ENCODE measurements at places on chromosomes 5 and 9.
A peak's percentile ranks its signal among the peaks of the same experiment; 100 is the strongest.

DNA sequence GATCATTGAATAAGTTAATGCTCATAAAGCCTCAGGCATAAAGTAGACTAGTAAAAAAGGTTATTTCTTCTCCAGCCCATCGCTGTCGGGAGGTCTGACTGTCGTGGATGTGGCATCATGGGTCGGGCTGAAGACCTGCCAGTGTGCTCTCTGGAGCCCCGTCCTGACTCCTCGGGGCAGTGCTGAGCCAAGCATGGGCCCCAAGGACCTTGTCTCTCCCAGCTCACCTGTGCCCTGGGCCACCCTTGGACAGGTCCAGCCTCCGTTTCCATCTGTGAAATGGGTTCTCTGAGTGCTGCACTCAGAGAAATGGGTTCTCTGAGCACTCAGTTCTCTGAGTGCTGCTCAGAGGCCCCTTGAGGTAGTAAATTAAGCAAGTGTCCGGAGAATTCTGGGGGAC lies 269.0 kb downstream of the GADD45G start:
- DNase-seq, result no peak

DNA sequence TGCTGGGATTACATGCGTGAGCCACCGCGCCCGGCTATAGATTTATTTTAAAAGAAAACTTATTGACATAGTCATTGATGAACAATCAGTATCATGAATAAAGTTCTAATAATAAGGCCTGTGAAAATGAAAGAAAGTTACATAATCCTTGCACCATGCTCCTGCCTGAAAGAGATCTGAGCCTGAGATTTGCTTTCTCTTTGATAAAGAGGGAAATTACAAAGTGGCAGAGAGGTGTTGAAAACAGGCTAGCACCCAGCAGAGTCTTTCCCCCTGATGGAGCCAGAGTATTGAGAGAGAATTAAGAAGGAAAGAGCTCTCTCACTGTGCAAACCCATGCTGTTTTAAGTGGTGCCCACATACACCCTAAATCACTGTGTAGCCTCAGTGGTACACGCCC lies 37.2 kb downstream of the SLC6A7 start:
- DNase-seq, result no peak

DNA sequence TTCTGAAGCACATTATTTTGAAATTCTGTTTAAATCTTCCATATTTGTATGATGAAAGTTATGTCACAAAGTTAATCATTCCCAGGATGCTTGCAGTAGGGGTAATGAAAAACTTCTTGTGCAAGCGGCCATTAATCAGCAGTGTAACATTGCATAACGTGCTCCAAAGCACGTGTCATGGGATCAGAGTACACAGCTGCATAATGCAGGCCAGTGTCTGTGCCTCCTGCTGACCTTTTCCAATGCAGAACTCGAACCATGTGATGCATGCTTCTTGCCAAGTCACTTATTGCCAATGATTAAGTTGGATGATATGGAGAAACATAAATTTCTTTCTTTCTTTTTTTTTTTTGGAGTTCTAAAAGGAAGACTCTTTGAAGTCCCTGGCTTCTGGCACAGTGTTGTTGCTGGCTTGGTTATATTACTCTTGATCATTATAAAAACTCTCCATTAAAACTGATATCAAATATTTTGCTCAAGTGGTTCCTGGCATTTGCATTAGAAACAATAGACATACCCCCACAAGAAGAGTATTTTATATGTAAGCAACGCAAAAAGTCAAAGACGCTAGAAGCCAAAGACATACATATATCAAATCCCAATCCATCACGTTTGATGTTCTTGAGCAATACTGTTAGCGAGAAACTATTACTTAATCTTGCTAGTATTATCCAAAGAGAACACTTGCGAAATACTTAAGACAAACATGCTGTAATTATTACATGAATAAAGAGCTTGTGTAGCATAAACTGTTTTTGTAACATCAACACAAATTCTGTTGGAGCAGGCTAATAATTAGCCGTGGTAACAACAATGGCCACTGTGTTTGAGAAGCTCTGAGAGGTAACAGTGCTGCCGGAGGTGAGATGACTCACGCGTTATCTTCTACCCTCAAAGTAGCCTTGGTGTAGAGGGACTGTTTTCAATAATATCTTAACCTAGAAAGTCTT lies 164.2 kb downstream of the AUH start:
- DNase-seq, result no peak

DNA sequence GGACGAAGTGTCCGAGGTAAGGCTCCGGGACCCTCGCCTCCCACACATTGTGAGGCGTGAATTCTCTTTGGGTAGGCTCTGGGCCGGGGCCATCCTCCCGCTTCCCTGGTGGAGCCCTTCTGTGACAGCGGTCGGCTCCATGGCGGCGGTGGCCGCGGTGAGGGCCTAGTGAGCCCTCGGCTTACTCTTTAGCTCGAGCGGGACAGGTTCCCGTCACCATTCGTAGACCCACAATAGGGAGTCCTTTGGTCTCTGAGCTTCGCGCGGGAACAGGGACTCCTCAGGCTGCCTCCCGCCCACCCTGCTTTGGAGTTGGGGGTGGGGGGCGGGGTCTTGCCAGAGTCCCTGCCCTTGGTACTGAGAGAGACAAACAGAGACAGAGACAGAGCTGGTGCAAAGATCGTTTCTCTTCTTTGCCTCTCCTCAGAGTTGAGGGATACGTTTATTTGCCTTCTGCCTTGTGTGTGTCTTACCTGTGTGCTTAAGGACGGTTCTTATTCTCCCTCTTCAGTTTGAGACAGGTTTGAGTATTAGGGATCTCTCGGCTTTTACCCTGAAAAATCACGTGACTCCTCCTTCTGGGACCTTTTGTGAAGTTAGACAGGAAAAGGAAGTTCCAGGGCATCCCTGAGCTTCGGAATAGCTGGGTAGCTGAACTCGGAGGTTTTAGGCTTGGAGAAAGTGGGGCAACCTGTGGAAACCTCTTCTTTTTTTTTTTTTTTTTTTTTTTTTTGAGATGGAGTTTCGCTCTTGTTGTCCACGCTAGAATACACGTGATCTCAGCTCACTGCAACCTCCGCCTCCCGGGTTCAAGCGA lies 833 bp downstream of the ANKHD1 start:
- peak; percentile 56 for DNase-seq

DNA sequence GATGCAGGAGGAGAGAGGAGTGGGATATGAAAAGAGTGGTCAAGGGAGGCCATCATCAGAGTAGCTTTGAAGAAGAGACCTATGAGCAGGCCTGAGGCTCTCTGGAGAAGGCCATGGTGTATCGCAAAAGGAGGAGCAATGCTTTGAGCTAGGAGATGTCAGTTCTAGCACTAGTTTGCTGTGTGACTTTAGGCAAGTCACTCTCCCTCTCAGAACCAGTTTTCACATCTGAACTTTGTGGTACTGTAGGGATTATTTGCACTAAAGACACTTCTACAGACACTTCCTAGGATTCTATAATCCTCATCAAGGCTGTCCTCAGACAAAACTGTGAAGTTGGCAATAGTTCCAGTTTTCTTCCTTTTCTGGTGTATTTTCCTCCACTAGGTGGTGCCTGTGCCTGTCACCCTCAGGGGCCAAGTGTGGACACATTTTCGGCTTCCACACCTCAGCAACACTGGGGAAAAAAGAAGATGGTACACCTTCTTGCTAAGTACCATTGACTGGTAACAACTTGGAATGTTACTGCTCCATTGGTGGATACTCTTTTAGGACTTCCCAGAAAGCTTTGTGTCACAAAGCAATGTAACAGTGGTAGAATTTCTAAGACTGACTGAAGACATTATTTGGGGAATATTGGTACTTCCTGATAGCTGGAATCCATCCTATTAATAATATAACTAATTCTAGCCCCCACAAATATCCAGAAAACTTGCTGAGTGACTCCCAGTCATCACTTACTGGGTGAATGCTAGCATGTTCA lies 9.9 kb downstream of the PAPPA start:
- DNase-seq, result no peak

GRCh38 chr5:31741496-31741895 lies 102.6 kb downstream of the PDZD2 start:
- no peak for DNase-seq

DNA sequence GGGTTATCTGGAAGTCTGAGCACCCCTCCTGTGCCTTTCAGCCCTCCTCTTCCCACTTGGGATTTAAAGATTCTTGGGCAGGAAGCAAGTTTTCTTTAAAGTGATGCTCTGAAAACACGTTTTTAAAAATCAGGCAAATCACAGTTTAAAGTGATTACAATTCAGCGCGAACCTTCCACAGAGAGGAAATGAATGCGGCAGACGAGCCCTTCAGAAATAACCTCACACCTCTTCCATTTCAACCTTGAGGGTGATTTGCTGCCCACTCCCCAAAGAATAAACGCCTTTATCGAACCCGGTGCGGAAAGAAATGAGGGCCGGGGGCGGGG lies 2.3 kb upstream of the EFNA5 start:
- no peak for DNase-seq

- no peak for DNase-seq
Observed at GRCh38 chr5:91076138-91076537, 307.0 kb downstream of the ARRDC3 start.

- DNase-seq, result no peak
Observed at GRCh38 chr5:135442431-135443160, 4.6 kb downstream of the DCANP1 start.

- no peak for DNase-seq
Observed at GRCh38 chr9:70451765-70452164, 37.3 kb upstream of the KLF9 start.

GRCh38 chr9:109383356-109383755 lies 62.5 kb upstream of the EPB41L4B start:
- no peak for DNase-seq

DNA sequence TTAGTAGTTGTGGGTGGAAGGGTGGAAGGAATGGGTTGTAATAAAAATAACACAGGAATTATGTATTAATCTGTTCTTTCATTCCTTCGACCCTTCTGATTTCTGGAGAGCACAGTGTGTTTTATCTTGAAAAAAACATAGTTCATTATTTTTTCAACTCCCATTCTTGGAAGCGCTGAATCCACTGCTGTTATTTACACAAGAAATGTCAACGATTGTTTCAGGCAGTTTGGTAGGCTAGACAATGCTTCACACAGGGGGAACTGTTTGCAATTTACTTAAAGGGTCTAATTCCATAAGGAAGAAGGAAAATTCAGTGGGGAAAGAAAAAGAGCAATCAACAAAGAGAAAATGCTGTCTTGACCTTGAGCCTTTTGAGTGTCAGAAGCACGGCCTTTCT lies 142.9 kb downstream of the TLE1 start:
- no peak for DNase-seq

- no peak for DNase-seq
Observed at GRCh38 chr5:138502121-138502520, 36.8 kb downstream of the EGR1 start.

DNA sequence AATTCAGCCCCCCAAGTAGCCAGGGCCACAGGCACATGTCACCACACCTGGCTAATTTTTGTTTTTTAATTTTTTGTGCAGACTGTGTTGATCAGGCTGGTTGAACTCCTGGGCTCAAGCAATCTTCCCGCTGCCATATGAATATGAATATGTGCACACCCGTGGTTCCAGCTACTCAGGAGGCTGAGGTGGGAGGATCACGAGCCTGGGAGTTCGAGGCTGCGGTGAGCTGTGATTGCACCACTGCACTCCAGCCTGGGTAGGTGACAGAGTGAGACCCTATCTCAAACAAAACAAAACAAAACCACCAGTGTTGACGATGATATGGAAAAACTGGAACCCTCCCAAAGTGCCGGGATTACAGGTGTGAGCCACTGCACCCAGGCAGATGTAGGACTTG lies 32.0 kb downstream of the EHMT1 start:
- DNase-seq, result no peak

DNA sequence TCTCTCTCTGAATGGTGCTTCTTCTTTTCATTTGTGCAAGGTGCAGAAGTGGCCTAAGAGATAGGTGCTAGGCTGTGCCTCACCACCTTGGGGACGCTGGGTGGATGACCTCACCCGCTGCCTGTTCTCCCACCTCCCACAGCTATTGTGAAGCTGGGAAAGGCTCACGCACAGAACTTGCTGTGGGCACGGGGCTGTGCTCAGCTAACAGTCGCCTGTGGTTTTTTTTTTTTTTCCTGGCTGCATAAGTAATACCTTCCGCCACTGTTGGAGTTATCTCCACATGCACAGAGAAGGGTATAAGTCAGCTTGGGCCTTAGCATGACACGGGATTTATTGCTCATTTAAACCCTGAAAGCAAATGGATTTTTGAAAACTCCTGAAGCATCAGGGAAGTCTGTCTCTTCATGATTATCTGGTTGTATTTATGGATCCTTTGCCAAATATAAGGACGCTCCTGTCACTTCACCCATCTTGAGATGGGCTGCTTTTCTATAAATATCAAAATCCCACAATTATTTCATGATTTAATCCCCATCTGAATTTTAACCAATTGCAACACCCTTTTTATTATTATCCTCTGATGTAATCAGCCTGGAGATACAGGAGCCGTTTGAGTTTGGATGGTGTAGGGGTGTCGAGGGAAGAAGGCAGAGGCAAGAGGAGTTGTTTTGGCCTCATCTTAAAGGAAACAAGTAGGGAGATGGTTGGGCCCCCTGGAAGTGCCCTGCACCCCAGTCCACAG lies 9.0 kb downstream of the DBH start:
- DNase-seq, result no peak

DNA sequence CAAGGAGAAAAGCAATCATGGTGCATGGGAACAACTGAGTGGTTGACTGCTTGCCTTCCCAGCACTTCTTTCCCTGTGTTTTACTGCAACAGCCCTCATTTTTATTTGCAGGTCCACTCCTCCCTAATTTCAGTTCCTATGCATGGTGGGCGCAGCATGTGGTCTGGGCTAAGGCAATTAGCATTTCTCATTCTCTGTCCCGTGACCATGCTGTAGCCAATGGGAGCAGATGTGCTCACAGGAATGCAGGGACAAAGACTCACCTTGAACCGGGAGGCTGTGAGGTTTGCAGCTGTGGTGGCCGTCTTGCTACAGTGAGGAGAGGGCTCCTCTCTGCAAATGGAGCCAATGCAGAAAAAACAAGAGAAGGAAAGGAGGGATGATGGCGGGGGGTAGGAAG lies 315.5 kb downstream of the SLIT3 start:
- no peak for DNase-seq

DNA sequence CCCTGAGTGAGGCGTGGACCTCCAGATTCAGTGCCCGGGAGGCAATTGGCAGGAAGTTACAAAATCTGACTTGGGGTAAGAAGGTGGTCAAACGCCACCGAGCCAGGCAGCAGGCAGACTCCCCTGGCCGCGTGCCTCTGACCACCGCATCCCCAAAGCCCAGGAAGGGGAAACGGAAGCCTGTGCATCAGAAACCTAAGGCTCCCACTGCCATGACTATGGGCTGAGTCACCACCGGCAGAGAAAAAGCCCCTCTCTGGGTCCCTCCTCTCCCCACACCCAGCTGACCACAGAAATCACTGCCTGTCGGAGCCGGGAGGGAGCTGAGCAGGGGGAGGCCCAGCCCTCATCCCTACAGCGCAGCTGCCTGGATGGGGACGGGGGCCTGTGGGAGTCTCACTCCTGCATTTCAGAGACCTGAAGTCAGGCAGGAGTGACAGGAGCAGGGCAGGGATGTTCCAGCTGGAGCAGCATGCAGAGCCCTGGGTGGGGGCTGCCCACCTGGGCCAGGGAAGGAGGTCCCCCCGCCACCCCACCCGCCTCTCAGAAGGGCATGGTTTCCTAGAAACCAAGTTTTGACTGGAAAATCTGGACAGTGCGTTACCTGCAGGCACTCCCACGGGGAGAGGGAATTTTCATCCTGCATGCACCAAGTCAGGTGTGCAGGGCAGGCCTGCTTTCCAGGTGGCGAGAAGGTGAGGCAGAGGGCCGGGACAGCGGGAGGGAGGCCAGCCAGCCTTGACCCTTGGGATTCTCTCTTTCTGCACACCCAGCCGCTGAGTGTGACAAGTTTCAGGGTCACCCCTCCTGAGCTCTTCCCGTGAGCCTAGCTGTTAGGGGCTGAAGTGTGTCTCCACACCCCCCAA lies 68.2 kb downstream of the LRSAM1 start:
- peak; percentile 58 for DNase-seq
